ENCODE measurements at places on chromosomes 1 and 21. TPM values are rescaled to one million over a fixed set of nuclear protein-coding genes. Genes with fewer than 3 reads are reported as not detected.

GRCh38 chr1:232328486-232329102, 301.3 kb downstream of the SIPA1L2 start:
- DNase-seq, result no peak

Gene SIM2
- total RNA-seq, result not detected

DNA sequence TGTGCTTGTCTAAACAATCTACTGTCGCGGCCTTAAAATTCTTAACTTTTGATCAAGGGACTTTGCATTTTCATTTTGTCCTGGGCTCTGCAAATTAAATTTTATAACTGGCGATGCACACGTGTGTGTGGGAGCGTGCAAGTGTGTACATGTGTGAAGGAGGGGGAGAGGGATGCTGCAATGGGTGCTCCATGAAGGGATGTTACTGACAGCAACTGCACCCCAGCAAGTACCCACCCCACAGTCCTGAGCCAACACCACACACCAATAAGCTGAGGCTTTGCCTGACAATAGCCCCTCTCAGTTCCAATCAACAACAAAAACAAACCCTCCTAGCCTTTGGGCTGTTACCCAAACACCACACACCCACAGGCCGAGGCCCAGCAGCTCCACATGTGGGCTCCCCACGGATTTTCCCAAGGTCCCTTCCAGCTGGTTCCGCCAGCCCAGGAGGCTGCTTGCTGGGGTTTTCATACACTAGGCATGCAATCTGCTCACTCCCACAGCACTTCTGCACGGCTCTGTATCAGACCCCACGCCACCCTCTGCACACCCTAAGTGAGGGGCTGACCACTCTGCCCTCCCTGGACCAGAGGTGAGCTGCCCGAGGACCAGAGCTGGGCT, 32.8 kb upstream of the IFFO2 start:
- DNase-seq, result no peak

Gene IL24
- not detected for total RNA-seq

GRCh38 chr1:89095737-89096136, 30.2 kb downstream of the GBP2 start:
- DNase-seq, result no peak

Gene SPRR1B
- not detected for total RNA-seq

Gene TRIM46
- total RNA-seq, result 2.9 TPM

DNA sequence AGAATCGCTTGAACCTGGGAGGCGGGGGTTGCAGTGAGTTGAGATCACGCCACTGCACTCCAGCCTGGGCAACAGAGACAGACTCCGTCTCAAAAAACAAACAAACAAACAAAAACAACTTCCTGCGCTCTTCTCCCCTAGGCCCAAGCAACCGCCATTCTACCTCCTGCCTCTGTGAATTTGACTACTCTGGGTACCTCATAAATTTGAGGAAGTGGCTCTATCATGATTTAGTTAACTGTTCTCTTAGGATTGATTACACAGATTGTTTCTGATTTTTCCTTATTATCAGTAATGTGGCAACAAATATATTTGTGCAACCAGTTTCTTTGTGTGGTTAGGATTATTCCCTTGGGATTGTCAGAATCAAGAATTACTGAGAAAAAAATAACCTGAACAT, 29.7 kb downstream of the OPTC start:
- DNase-seq, result no peak

- no peak for DNase-seq
These were observed 8.7 kb downstream of the TPRG1L start for GRCh38 chr1:3633344-3634058.

Gene CHIA
- total RNA-seq, result not detected

GRCh38 chr1:167418391-167418790, 99.9 kb downstream of the CD247 start:
- DNase-seq, result no peak

Gene VWA5B1
- total RNA-seq, result 0.08 TPM

- DNase-seq, result peak; percentile 44
These were observed 36.4 kb upstream of the HHAT start for GRCh38 chr1:210292231-210292871.

Gene EPHA2
- 0.22 TPM for total RNA-seq

DNA sequence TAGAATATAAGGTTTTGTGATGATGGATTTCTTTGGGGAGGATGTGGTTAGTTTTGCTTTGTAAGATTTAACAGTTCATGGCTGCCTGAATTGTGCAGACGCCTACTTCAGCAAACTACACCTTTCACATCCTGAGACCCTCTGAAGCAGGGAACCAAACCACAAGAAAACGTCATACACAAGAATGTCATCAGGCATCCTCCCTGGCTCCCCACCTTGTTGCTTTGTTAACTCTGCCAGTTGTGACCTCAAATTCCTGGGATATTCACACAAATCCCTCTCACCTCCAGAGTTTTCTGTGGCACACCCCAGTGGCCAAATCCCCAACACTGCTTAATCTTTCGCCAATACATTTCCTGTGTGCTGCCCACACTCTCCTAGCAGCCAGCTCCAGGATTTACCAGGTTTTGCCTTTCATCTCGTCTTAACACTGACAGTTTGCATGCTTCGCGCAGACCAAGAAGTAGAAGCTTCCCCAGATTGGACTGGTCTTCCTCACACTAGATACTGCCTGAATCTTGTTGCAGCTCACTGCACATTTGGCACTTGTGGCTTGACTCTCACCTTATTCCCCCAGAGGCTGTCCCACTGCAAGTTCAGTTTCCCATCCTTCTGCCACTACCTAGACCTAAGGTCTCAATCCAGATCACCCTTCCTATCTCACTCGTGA, 51.1 kb upstream of the CTTNBP2NL start:
- no peak for DNase-seq

GRCh38 chr1:17564458-17565393, 25.2 kb downstream of the ARHGEF10L start:
- no peak for DNase-seq

Gene WNT2B
- total RNA-seq, result 0.67 TPM

- DNase-seq, result no peak
These were observed 447 bp upstream of the PAQR6 start for GRCh38 chr1:156248323-156248683.

- DNase-seq, result no peak
These were observed 2.5 kb downstream of the AGO4 start for GRCh38 chr1:35810096-35810881.

GRCh38 chr1:230550428-230550827, 91.9 kb upstream of the COG2 start:
- DNase-seq, result no peak

Gene SELP
- total RNA-seq, result 1.3 TPM

Gene ERICH3
- not detected for total RNA-seq

GRCh38 chr1:119008483-119009311, 20.6 kb upstream of the TBX15 start:
- no peak for DNase-seq

Gene KIFAP3
- total RNA-seq, result 12.1 TPM

Gene RTCA
- total RNA-seq, result 67.1 TPM

DNA sequence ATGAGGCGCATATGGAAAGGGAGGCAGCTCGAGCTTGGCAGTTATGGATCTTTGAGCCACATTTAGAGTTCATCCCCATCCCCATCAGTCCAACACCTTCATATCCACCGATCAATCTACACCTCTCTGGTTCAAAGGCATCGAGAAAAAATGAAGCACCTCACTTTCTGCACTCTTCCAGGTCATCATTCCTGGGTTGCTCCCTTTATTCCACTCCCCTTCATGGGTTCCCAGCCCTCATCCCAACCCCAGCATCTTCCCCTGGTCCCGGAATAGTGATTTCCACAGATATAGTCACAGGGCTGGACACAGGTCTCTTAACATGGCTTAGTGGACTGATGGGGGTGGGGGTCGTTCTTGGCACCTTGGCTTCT, 354 bp downstream of the HAPLN2 start:
- DNase-seq, result no peak

DNA sequence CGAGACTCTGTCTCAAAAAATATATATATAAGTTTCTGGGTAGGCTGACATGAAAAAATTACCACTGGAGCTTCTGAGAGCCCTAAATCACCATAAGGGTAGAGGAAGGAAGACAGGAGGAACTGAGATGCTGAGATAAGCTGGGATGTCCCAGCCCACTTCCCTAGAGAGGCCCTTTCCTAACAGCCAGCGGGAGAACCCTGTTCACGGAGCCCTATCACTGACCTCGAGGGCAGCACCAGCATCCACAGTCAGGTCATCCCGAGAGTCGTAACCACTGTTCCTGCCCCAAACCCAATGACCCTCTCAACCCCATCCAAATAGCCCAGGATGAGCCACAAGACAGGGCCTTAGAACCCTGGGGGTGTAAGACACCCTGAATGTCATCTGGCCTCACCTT, 77.5 kb downstream of the CD34 start:
- no peak for DNase-seq

All from CD4-positive, alpha-beta T cell (primary cell).